ENCODE measurements at places on chromosomes 5 and 9.

- no peak for DNase-seq
Observed at GRCh38 chr5:50320131-50320749, 120.8 kb downstream of the EMB start.

DNA sequence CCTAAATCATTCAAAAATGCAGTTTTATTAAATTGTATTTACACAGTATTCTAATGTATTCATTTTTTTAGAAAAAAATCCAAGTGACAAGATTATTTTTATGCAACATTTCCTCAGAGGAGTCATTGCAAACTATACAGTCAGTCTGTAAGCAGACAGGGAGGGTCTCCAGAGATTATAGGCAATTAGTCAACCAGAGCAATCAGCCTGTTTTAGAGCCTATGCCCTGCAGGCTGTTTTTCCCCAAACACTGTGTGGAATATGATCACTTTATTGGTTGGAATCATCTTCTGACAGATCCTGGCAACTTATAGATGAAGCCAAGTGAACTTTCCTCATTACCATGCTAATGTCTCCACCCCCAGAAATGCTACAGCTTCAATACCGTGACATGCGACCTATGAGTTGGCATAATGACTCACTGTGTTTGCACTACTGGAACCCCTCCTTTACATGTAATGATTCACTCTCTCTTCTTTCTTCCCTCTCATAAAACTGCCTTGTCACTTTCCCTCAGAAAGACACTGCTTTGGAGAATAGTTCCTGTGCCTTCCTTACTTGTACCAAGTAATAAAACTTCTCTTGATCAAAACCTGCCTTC, 577.7 kb upstream of the FTMT start:
- DNase-seq = no peak

GRCh38 chr9:126379661-126380360, 53.2 kb downstream of the MVB12B start:
- DNase-seq = no peak

- DNase-seq = peak; percentile 40
Observed at GRCh38 chr9:128361296-128361985, 9.7 kb upstream of the URM1 start.

DNA sequence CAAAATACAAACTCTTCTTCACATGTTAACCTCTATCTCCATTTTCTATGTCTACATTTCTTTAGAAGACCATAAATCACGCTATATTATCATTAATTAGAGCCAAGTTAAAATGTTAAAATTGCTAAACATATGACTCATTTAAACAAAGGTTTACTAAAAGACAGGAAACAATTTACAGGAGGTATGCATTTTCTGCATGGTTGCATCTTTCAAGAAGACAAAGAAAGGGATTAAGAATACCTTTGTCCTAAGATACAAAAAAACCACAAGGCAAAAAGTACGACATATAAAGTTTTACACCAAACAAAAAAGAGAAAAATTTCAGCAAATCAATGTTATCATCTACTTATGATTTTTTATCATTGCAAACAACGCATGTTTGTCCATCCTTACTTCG, 324.4 kb downstream of the PDE4D start:
- DNase-seq = no peak

- no peak for DNase-seq
Observed at GRCh38 chr9:109010746-109011145, 2.6 kb downstream of the CTNNAL1 start.

GRCh38 chr9:122005597-122005996, 87.5 kb downstream of the TTLL11 start:
- no peak for DNase-seq

GRCh38 chr9:132582786-132583583, 579 bp downstream of the BARHL1 start:
- no peak for DNase-seq

- DNase-seq = no peak
Observed at GRCh38 chr5:66824476-66824875, 228.3 kb downstream of the MAST4 start.

DNA sequence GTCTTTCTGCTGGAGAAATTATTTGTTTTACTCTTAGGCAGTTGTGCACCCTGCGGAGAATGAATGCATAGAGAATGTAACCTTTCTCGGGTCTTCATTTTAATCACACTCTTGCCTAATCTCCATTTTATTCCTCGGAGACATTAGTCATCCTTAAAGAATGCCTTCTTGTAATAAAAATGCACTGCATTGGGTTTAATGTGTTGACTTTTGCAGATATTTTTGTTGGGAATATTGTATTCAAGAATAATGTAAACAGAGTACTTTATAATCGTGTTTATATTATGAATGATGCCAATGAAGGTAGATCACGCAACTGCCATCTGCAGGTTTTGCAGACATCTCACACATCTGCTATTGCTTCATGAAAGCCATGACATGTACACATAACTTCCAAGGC, 1093.9 kb upstream of the CDH6 start:
- DNase-seq = no peak

GRCh38 chr5:135067587-135067986, 33.6 kb upstream of the PITX1 start:
- DNase-seq = no peak

GRCh38 chr5:37840053-37841034, 503 bp upstream of the GDNF start:
- no peak for DNase-seq

DNA sequence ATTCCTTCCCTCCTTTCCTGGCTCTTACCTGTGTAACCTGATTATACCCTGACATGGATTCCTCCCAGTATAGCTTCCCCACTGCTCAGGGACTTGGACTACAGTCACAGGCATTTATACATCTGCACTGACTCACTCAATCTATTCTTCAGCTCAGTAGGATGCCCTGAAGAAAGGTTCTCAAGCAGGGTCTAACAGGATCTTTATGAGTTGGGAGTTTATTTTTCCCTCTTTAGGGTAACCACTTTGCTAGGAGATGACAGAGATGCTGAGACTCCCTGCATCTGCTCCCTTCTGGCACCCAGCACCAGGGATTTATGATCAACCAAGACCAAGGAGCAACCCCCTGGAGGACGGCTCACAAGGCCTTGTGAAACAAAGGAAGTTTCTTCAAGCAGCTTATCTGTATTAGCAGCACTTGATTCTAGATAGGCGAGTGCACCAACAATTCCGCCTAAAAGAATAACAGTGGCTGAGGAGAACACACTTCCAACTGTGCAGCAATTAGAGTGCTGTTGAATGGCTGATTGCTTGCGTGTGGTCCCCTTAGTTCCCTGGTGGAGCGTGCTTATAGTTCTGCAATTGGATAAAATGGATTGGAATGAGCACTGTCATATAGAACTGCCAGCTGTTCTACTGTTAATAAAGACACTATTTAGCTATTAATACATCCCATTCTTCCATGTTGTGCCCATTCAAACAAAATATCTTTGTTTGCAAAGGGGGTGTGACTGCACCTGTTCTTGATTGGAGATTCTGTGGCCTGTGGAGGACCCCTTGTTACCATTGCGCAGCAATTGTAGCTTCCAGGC, 482.6 kb downstream of the ZNF608 start:
- DNase-seq = no peak

DNA sequence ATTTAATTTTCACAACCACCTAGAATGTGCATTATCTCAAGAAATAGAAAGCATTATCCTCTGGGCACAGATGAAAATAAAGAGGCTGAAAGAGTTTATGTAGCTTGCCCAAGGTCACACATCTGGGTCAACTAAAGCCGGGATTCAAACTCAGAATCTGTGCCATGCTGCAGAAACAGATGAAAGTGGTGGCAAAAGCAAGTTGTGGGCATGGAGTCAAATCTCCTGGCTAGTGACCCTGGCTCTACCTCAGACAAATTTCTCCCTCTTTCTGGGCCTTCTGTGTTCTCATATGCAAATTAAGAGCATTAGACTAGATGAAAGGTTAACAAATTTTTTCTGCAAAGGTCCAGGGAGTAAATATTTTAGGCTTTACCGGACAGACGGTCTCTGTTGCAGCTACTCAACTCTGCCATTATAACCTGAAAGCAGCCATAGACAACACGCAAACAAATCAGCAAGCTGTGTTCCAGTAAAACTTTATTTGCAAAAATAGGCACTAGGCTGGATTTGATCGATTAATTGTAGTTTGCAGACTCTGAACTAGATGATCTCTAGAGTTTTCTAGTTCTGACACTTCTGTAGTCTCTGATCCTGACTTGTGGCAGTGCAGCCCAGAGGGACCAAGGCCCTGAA, 6.0 kb upstream of the ADRA1B start:
- no peak for DNase-seq

DNA sequence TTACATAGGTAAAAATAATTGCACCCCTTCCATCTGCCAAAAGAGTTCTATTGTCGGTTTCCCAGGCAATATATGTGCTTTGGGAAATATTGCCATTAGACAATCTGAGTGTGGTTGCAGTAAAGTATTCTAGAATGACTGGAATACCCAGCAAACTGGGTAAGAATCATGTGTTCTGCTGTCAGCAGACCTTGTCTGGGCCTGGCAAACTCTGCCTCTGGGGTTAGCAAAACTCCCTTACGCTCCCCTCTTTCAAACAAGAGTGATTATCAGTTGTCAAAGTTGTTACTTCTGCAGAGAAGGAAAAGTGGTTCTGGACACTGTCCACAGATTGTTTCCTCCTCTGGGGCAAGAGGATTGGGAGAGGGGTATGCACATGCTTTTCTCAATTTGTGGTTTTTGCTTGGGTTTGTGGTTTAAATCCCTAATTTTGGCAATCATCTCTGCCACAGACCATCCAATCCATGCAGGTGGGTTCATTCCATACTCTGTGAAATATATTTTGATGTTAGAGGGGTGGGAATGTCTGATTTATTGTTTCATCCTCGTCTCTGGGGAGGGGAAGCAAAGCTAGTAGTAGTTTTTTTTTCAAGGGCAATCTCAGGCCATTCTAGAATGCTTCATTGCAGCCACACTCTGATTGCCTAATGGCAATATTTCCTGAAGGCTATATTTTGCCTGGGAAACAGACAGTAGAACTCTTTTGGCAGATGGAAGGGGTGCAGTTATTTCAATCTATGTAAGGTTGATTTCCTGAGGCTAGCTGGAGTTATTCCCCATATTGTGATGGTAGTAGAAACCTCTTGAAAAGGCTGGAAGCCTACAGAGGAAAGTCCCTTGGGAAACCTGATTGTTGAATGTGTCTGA, 24.0 kb upstream of the TNFSF15 start:
- DNase-seq = no peak

GRCh38 chr9:92503156-92503555, 20.9 kb upstream of the ASPN start:
- no peak for DNase-seq

DNA sequence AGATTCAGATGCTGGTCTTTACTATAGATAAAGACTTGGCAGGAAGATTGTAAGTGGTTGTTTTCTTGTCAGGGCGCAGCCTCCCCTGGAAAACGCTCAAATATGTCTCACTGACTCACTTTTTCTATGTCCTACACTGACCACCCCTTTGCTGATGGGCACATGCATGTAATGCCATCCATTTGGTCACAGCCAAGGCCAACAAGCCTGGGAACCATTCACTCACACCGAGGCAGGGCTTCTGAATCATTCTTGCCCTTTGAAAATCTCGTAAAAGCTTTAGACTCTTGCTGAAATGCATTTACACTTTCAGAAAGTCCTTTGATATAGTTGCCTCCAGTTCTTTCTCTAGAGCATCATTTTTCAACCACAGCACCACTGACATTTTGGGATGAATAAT, 249.4 kb downstream of the ACTL7B start:
- DNase-seq = no peak

GRCh38 chr5:126805063-126805462, 28.1 kb downstream of the LMNB1 start:
- no peak for DNase-seq

- no peak for DNase-seq
Observed at GRCh38 chr9:4461437-4461836, 28.8 kb upstream of the SLC1A1 start.

DNA sequence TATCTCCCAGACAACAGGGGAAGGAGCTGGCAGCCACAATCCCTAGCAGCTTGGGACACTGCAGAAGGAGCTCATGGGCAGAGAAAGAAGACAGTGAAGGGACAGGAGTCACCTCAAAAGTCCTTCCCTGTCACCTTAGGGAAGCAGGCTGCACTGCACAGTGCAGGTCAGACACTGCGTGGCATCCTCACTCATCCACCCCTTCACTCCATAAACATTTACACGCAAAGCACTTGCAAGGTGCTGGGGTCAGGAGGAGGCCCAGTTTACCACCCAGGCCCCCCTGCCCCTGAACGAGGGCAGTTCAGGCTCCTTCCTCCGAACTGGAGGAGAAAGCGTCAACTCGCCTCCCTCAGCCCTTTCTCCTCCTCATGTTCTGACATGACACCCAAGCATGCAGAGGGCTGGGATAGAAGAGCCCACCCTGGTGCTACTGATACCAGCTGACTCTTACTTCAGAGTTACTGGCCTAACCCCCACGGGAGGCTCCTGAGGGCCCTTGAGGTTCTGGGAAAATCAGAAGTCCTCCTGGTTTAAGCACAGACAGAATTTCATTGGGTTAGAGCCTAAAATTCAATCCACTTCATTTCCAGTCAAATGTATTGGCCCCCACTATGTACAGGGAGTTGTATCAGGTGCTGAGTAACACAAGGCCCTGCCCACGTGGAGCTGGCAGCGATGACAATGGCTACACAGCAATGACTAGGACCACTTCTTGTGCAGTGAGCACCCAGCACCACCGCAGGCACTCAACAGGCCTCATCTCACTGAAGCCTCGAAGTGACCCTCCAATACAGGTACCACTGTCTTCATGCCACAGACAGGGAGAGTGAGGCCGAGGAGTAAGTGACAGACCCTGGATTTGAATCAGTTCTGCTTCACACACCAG, 70.4 kb downstream of the RAPGEF1 start:
- no peak for DNase-seq

- no peak for DNase-seq
Observed at GRCh38 chr5:65769539-65769938, 47.5 kb downstream of the NLN start.

GRCh38 chr5:151742870-151743294, 15.5 kb downstream of the ATOX1 start:
- DNase-seq = no peak

- no peak for DNase-seq
Observed at GRCh38 chr5:57776035-57776434, 293.4 kb upstream of the ACTBL2 start.

- DNase-seq = no peak
Observed at GRCh38 chr9:69719367-69719766, 40.4 kb downstream of the PTAR1 start.

- no peak for DNase-seq
Observed at GRCh38 chr5:104998169-104998568, 1435.6 kb upstream of the NUDT12 start.

DNA sequence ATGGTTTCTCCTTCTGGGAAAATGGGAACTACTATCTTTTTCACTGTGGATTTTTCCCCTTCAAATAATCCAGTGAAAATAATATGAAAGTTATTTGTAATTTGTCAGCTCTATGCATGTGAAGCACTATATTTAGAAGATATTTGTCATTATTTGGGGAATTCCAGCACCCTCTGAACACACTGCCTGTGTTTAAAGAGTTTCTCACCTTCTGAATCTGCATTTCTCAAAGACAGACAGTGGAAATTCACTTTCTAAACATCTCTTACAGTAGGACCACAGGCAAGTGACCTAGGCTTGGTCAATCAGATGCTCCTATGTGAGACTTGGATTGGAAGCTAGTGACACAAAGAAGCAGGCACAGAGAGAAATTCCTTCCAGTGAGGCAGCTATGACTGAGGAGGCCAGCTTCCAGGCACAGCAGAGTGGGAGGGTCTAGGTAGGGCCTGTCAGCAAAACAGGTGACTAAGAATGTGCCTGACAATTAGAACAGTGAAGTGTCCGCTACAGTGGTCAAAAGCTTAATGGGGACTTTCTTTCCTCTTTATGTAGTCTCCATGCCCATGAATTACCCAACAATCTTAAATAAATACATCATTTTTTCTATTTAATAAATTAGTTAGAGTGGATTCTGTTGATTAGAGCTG, 167.2 kb downstream of the HMHB1 start:
- DNase-seq = no peak

GRCh38 chr5:135444360-135444759, 2.8 kb downstream of the DCANP1 start:
- DNase-seq = peak; percentile 36

Measured in mesothelial cell of epicardium (in vitro differentiated cells).